Heart right ventricle (tissue), 16 donors: ENCODE measurements at places on chromosomes 2 and 18. TPM values are rescaled to one million over a fixed set of nuclear protein-coding genes. Genes with fewer than 3 reads are reported as not detected.
A peak's percentile ranks its signal among the peaks of the same experiment; 100 is the strongest.

The UCN gene
- 3.3 TPM for polyA plus RNA-seq

The NMUR1 gene
- 0.10 TPM for polyA plus RNA-seq

The NR4A2 gene
- 1.1 TPM for polyA plus RNA-seq

The RNF125 gene
- 2.7 TPM for polyA plus RNA-seq

The SEC11C gene
- 13.1 TPM for polyA plus RNA-seq

The SERPINB5 gene
- 0.03 TPM for polyA plus RNA-seq

DNA sequence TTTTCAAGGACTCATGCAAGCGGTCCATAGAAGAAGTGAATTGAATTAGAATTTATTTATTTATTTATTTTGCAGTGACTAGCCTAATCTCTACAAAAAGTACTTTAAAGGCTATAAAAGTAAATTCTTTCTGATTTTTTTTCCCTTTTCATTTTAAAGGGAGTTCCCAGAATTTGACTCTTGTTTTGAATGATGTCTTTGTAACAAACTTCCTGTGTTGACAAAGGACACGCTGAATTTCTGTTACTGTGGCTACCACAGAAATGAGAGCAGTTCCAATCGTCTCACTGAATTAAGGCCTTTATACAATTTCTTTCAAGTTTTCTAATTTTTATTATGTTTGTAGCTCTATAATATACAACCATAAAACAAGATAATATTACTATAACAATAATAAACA, 46.3 kb upstream of the LPIN2 start:
- peak overlapping the region; percentile 33 for H3K27ac ChIP-seq
- no peak for DNase-seq
- H3K4me1 ChIP-seq: no peaks in the 10 kb centered on the region

- no peak for DNase-seq
- H3K4me3 ChIP-seq: no peak overlapping the region
- no peak overlapping the region for H3K27ac ChIP-seq
- H3K27me3 ChIP-seq: no peaks in the 10 kb centered on the region
These were observed 31.0 kb upstream of the ZEB2 start for GRCh38 chr2:144550911-144551310.

DNA sequence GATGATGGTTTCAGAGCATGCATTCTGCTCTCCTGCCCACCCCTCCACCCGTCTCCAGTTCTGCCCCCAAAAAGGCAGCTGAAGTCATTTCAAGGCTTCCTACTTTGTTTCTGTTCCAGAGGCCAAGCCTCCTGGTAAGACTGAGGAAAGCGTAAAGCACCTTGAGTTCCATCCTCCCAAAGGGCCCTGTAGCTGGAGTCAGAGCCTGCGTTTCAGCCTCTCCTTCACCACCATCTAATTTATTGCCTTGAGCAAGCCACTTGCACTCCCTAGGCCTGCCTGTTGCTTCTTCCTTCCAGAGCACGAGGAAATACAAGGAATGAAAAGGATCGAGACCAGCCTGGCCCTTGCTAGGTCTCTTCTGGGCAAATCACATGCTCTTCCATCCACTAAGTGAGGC, 244.2 kb upstream of the RAB12 start:
- DNase-seq: no peak
- peaks cover 8% of the 10 kb centered on the region for H3K4me1 ChIP-seq
- peaks cover 15% of the 10 kb centered on the region for H3K27me3 ChIP-seq
- H3K36me3 ChIP-seq: no peaks in the 10 kb centered on the region
- H3K27ac ChIP-seq: no peak overlapping the region

DNA sequence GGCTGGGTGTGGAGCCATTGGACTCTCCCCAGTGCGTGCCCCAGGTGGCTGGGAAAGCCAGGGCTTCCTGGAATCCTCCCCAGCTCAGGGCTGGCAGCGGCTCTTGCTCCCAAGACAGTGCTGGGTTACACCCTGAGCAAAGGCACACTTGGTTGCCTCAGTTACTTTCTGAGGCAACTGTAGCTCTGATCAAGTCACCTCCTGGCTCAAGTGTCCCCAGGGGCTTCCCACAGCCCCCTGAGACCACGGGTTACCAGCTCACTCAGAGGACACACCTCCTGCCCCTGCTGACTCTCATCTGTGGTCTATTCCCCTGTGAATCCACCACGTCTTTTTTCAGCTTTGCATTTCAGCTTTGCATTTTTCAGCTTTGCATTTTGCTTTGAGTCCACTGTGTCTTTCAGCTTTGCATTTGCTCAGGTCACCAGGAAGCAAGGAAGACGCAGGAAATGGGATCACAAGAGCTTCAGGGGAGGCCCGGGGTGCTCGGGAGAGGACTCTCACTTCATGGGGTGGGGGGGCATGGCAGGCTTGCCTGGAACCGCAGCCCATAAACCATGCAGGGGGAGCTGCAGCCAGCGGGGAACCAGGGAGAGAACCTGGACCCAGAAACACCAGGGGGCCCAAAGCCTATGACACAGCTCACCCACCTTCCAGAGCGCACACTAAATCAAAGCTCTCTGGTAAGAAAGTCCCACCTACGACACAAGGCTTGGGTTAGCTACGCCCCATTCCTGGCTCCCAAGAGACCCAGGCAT, 138.0 kb upstream of the ASB18 start:
- DNase-seq: no peak
- no peaks in the 10 kb centered on the region for H3K4me1 ChIP-seq
- H3K4me3 ChIP-seq: no peak overlapping the region
- no peak overlapping the region for H3K27ac ChIP-seq
- H3K36me3 ChIP-seq: no peaks in the 10 kb centered on the region

DNA sequence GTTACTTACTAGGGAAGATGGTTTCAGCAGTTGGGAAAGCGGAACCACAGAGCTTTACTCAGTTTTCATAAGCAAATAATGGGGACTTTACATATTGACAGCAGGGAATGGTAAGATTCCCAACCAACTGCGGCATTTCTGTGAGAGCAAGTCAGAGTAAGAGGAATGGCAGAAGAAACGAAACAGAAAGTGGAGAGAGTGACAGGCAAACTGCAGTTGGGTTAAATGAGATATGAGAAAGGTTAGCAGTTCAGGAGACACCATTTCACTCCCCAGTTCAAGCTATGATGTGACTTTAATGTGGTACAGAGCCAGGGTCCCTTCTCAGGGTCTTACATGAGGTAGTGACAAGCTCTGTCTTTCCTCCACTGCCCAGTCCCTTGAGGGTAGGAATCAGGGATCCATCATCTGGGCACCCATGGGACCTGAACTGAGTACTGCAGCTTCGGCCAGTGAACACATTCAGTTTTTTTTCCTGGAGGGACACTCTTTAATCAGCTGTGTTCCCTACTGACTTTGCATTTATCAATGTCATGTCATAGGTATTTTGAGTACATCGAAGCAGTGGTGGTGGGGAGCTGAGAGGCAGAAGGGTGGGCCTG, 33.0 kb upstream of the GREB1 start:
- no peak for DNase-seq
- no peak overlapping the region for H3K27ac ChIP-seq
- no peaks in the 10 kb centered on the region for H3K27me3 ChIP-seq
- peaks cover 33% of the 10 kb centered on the region for H3K4me1 ChIP-seq

DNA sequence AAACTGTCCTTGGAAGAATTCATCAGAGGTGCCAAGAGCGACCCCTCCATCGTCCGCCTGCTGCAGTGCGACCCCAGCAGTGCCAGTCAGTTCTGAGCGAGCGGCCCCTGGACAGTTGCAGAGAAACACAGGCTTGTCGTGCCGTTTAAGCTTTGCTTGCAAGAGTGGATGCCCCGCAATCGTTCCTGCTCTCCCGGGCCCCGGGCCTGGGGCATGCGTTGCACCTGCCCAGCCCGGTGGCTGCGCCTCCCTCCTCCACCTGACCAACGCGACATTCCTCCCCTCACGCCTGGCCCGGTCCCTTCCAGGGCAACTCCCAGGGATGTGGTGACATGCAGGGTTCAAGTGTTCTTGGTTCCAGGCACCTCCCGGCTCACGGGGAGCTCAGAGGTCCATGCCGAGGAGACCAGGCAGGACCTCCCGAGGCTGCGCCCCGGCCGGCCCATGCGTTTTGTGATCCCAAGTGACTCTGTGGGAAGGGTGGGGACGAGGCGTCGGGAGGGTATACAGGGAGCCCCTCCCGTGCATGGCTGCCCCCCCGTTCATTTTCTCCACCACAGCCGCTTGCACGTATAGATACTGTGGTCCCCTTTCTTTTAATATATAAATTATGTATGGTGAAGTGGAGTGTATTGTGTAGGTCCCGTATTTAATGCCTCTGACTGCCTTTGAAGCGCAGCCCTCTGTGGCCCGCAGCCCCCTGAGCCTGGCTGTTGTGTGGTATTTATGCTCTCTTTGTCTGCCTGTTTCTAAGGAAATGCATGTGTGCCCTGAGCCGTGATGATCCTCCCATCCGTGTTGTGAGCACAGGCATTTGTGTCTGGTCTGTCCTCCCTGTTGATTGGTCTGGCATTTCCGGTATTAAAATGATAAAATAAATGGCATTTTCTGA, 21.2 kb downstream of the ODC1 start:
- no peak overlapping the region for H3K4me3 ChIP-seq
- no peak overlapping the region for H3K27ac ChIP-seq
- H3K36me3 ChIP-seq: no peaks in the 10 kb centered on the region
- no peaks in the 10 kb centered on the region for H3K4me1 ChIP-seq
- no peaks in the 10 kb centered on the region for H3K27me3 ChIP-seq

GRCh38 chr18:55427951-55428350, 160.0 kb downstream of the TCF4 start:
- H3K27ac ChIP-seq: no peak overlapping the region
- no peak overlapping the region for H3K4me3 ChIP-seq
- H3K36me3 ChIP-seq: no peaks in the 10 kb centered on the region
- H3K4me1 ChIP-seq: peaks cover 24% of the 10 kb centered on the region
- no peak for DNase-seq
- H3K27me3 ChIP-seq: no peaks in the 10 kb centered on the region

GRCh38 chr2:240655931-240656886, 26.5 kb downstream of the AQP12B start:
- H3K4me3 ChIP-seq: no peak overlapping the region

DNA sequence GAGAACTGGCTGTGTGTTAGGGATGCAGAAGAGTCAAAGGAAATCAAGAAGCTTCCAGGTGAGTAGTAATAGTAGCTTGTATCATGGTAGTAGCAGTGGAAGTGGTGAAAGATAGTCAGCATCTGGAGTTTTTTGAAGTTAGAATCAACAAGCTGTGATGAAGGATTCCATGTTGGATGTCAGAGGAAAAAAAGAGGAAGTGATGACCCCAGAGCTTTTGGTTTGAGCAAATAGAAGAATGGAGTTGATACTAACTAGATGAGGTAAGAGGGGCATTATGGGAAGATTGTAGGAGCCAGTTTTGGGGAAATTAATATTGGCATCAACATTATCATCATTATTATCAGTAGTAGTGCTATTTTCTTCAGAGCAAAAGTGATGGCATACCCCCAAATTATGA, 542.2 kb downstream of the XIRP2 start:
- H3K36me3 ChIP-seq: no peaks in the 10 kb centered on the region
- DNase-seq: no peak
- no peaks in the 10 kb centered on the region for H3K4me1 ChIP-seq
- H3K27me3 ChIP-seq: no peaks in the 10 kb centered on the region

- no peaks in the 10 kb centered on the region for H3K4me1 ChIP-seq
- H3K4me3 ChIP-seq: no peak overlapping the region
- no peaks in the 10 kb centered on the region for H3K36me3 ChIP-seq
- no peak for DNase-seq
- no peaks in the 10 kb centered on the region for H3K27me3 ChIP-seq
These were observed 88.9 kb upstream of the THOC1 start for GRCh38 chr18:356778-357177.

- DNase-seq: no peak
- no peaks in the 10 kb centered on the region for H3K27me3 ChIP-seq
- H3K4me1 ChIP-seq: no peaks in the 10 kb centered on the region
- H3K4me3 ChIP-seq: no peak overlapping the region
- no peaks in the 10 kb centered on the region for H3K36me3 ChIP-seq
These were observed 108.8 kb downstream of the MTCL1 start for GRCh38 chr18:8814206-8814605.

GRCh38 chr2:191618786-191619185, 59.1 kb upstream of the NABP1 start:
- no peak overlapping the region for H3K4me3 ChIP-seq
- H3K27me3 ChIP-seq: no peaks in the 10 kb centered on the region
- DNase-seq: no peak

GRCh38 chr2:180829261-180829660, 151.1 kb upstream of the UBE2E3 start:
- no peak for DNase-seq
- H3K27me3 ChIP-seq: no peaks in the 10 kb centered on the region
- no peak overlapping the region for H3K27ac ChIP-seq
- H3K4me1 ChIP-seq: no peaks in the 10 kb centered on the region
- no peaks in the 10 kb centered on the region for H3K36me3 ChIP-seq

DNA sequence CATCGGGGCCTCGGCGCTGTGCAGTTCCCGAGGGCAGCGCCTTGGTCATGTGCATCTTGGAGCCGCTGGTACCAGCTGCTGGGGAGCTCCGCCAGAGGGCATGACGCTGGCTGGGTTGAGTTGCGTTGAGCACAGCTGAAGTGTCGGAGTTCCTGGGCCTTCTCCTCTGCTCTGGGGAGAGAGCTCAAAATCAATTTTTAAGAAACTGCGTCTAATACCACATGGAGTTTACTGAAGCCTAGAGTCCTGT, 48.7 kb downstream of the GREB1 start:
- no peaks in the 10 kb centered on the region for H3K4me1 ChIP-seq
- H3K36me3 ChIP-seq: no peaks in the 10 kb centered on the region
- DNase-seq: no peak
- no peaks in the 10 kb centered on the region for H3K27me3 ChIP-seq
- H3K27ac ChIP-seq: peak overlapping the region; percentile 53

DNA sequence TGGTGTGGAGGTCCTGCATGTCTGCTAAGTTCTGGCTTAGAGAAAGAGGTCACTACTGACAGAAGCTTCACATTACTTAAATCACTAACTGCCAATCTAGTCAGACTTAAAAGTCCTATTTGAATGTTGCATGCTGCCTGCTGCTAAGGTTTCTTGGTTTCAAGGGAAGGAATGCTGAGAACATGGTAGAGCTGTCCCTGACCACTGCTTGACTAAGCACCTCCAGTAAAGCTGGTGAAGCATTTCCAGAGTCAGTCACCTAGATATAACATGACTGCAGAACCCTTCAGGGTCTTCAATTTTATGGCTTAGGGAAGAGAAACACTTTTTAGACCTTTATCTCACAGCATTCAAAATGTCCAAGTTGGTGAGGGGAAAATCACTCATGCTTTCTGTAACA, 2178.3 kb upstream of the PIK3C3 start:
- DNase-seq: no peak
- no peak overlapping the region for H3K27ac ChIP-seq

GRCh38 chr2:40962026-40962425, 510.1 kb upstream of the SLC8A1 start:
- H3K27me3 ChIP-seq: no peaks in the 10 kb centered on the region
- no peak for DNase-seq
